ENCODE measurements at places on chromosomes 7 and 10.

DNA sequence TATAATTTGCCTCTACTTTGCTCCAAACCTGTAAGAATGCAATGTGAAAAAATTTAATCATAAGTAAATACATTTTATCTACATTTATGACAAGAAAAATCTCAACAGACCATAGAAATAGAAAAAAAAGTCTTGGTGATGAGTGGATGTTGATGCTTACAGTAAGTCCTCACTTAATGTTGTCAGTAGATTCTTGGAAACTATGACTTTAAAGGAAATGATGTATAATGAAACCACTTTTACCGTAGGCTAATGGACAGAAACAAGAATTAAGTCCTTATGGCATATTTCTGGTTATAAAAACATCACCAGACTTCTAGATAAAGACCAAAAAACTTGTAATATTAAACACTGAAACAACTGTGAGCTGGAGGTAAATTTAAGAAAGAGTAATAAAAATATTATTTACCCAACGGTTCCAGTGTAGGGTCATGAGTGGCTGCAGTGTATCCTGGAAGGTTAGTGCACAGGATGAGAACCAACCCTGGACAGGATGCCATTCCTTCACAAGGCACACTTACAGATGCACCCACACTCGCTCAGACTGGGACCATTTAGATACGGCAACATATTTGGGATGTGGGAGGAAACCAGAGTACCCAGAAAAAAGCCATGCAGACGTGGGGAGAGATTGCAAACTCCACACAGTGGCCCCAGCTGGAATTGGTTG, 76.3 kb downstream of the GLCCI1 start:
- no peak for DNase-seq

- DNase-seq: no peak
Measured at GRCh38 chr7:105830405-105831301, 45.7 kb downstream of the ATXN7L1 start.

DNA sequence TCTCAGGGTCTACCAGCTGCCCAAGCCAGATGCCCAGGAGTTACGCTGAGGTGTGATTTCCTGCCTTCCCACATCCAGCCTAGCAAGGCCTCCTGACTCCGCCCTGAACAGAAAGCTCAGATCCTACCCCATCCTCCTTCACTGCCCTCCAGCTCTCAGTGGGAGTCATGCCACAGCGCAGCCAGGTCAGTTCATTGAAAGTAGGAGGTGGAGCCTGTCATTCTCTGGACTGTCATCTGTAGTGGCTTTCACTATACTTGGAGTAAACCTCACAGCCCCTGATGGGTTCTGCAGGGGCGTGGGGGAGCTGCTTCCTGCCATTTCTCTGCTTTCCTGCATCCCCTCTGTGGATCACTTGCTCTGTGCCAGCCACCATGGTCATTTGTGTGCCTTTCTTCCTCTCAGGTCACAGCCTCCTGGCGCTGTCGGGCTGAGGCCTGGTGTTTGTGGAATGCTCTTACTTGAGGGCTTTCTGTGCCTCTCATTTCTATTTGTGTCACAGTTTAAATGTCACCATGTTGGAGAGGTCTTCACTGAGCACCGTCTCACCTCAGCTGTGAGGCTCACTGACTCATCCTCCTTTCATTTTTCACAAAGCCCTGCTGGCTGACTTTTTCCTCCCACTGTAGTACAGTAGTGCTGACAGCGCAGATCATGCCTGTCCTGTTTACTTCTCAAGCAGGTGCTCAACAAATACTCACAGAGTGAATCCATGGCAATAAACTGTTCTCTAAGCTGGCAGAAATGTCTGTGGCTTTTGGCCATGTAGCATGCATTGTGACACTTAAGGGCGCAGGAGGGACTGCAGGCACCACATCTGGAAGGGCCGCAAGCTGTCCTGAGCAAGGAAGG, 61.0 kb upstream of the TMEM248 start:
- DNase-seq: no peak

DNA sequence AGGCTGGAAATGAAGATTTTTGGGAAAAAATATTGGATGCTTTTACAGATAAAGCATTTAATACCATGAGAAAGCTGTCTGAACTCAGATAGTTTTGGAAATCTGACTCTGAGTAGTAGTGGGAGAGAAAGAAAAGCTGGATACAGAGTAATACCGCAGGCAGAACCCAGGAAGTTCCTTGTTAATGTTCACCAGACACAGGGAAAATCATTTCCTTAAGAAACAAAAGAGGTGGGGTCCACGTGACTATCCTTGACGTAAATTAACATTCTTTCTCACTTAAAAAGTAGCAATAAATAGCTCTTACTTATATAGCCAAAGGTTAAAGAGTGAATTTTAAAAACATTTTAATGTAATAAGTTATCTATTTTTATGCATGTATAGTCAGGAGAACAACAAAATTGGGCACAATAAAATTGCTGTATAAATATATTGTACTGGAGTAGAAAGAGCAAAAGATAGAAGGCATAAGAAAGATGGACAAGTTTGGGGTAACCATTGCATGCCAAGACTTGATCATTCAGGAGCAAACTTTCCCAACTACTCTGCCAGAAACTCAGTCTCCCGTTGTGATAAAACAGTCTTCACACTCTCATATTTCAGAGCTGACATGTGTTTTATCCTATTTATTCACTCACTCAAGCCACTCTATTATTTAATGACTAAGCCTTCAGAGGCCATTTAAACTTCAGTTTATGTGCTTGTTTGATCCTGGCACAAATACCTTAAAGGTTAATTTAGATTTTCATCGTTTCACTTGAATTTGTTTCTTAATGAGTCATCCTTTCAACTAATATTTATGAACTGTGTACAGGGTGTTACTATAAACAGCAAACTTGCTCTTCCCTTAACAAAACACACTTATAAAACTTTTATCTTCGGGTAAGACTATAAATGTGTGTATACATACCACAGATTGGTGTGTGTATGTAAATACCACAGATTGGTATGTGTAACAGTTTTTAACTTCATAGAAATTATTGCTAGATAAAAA, 143.1 kb downstream of the GNAI1 start:
- no peak for DNase-seq

DNA sequence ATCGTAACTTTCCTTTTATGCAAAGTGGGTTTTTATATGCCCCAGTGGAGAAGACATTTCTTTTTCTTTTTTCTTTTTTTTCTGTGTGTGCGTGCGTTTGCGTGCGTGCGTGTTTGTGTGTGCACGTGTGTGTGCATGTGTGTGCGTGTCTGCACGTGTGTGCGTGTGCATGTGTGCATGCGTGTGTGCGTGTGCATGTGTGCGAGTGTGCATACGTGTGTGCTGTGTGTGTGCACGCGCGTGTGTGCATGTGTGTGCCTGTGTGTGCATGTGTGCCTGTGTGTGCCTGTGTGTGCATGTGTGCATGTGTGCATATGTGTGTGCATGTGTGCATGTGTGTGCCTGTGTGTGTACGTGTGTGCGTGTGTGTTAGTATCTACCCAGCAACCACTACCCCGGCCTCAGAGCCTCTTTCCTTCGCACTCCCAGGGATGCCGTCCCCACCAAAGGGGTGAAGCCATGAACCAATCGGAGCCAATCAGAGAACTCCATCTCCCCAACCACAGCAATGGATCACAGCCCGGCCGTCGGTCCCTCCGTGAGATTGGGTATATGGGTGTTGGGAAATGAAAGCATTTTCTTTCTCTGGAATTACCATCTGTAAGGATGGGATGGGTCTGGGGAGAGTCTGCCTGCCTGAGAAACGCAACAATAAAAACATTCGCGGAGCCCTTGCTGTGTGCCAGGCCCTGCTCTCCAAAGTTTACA, 92.3 kb downstream of the ELFN1 start:
- no peak for DNase-seq

DNA sequence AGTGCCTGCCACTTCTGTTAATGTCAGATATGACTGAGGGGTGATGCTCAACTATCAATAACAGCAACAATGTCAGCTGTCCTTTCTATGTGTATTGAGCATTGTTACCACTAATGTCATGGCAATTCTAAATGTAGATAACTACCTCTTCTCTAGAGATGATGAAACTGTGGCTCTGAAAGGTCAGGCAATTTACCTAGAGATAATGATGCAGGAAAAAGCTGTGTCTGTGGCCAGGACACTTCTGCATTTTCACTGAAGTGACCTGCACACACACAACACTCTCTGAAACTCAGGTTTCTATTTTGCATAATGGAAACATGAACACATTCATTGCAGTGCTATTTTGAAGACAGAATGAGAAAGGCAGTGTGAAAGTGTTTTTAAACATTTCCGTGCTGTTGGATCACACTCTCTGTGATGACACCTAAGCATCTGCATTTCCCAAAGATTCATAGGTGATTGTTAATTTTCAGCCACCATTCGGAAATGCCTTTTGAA, 148.2 kb downstream of the KCND2 start:
- DNase-seq: no peak

GRCh38 chr10:69957241-69957885, 95.3 kb upstream of the MACROH2A2 start:
- no peak for DNase-seq
